Progenitor cell of endocrine pancreas (in vitro differentiated cells): ENCODE measurements at places on chromosomes 4 and X. TPM values are rescaled to one million over a fixed set of nuclear protein-coding genes. Genes with fewer than 3 reads are reported as not detected.
A peak's percentile ranks its signal among the peaks of the same experiment; 100 is the strongest.

GPR50 gene
- 0.29 and 0.64 TPM in 2 replicates for total RNA-seq

PABPC5 gene
- 2.6 and 3.0 TPM in 2 replicates for total RNA-seq

STATH gene
- not detected in 2 replicates for total RNA-seq

RPA4 gene
- total RNA-seq = 0.91 and 1.6 TPM in 2 replicates

MAGEA12 gene
- total RNA-seq = not detected in 2 replicates

MAGEA2B gene
- total RNA-seq = 1.4 TPM in 1 of 2 replicates, not detected in the other

CHST7 gene
- 0.80 and 1.1 TPM in 2 replicates for total RNA-seq

NAT8L gene
- total RNA-seq = 20.7 and 21.8 TPM in 2 replicates

RHOXF2 gene
- total RNA-seq = not detected in 2 replicates

CLTRN gene
- 2.1 and 2.5 TPM in 2 replicates for total RNA-seq

GRCh38 chr4:40292313-40292759, 42.8 kb upstream of the CHRNA9 start:
- DNase-seq = no peak

DNA sequence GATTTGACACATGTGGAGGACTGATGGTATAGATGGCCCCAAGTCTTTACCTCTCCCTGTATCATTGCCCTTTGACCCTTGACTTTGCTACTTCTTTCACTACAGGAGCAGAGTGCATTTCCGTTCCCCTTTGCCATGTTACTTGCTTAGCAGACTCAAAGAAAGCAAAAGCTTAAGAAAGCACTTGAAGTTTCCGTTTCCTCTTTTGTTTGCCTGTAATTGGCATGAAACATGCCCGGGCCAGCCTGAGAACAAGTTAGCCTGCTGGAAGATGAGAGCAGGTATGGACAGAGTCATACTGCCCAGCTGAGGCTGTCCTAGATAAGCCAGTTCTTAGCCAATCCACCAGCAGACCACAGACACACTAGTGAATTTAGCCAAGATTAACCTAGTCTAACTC, 206.0 kb downstream of the BCOR start:
- no peak for DNase-seq

DNA sequence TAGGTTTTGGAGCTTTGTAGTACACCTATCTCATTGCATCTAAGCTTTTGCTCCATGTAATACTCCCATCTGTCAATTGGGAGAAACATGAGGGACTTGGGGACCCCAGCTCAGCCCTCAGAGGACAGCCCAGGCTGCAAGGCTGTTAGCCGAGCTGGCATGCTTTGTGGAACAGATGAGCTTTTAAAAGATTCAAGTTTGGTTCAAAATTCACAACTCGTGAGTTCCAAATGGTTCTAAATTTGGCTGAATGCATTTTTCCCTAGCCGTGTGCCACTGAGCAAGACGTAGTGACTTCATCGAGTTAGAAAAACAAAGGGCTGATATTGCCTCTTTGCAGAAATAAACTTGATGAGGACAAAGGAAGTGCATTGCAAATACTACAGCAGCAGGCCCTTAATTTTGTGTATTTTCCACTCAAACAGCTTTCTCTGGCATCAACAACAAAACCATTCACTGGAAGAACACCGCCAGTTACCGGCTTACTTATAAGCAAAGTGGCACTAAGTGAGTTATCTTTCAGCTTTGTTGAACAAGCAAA, 165.0 kb upstream of the HS3ST1 start:
- DNase-seq = no peak

DNA sequence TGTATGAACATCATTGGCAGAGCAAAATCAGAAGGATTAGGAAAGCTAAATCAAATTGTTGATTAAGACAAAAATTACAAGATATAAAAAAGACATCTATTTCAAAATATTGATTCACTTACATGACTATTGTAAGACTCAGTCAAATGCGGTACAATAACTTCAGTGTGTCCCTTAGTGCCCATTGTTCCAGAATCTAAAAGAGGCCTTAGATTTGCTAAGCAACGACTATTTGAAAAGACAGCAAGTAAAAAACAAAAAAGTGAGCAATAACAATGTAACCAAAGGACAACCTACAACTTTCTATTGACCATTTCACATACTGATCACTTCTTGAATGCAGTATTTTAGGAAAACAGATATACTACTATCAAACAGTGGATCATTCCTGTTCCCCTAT, 65.6 kb downstream of the UBA6 start:
- DNase-seq = no peak

DNA sequence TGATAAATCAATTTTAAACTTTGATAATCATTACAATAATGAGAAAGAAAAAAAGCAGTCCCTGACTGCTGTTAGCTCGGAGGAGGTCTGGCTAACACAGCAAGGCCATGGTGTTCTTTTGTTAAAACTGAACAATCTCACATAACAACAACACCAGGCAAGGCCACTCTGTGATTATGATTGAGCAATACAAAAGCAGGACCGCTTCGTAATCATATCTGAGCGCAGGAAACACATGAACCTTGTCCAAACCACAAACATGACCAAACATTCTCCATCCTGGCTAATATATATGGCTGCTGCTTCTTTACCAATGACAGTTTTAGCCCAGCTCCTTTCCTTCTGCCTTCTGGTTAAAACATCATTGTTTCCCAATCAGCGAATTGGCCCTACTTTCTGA, 76.8 kb upstream of the DDX53 start:
- no peak for DNase-seq

GRCh38 chr4:175531405-175532091, 280.5 kb downstream of the GPM6A start:
- no peak for DNase-seq

GRCh38 chrX:130592204-130592603, 190.4 kb downstream of the RBMX2 start:
- no peak for DNase-seq

- DNase-seq = no peak
Measured at GRCh38 chr4:148275266-148275665, 166.9 kb downstream of the NR3C2 start.

GRCh38 chr4:1462009-1462767, 55.9 kb upstream of the NKX1-1 start:
- no peak for DNase-seq

- DNase-seq = peak; percentile 39
Measured at GRCh38 chr4:80266253-80266901, at the start of gene FGF5. FGF5 (plus strand) TSS chr4:80266664; CDS start chr4:80266825, 161 bp downstream.

DNA sequence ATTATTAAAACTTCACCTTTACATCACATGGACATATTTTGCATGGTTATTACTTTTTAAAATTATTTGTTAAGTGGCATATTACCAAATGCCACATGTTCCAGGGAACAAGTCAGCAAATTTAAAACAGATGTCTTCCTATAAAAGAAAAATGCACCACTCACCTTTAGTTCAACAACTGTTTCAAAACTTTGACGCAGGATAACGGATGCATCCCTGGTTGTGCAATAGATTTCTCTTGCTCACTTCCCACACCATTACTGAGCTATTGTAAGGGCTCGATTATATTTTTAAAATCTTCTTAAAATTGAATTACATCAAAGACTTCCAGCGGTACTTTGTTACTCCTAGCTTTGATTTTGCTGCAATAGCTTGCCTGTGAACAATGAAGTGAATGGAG, 93.0 kb upstream of the ARHGAP24 start:
- DNase-seq = no peak

- no peak for DNase-seq
Measured at GRCh38 chr4:187715466-187715865, 280.1 kb upstream of the ZFP42 start.

GRCh38 chr4:587671-588350, 11.7 kb upstream of the TMEM271 start:
- no peak for DNase-seq

DNA sequence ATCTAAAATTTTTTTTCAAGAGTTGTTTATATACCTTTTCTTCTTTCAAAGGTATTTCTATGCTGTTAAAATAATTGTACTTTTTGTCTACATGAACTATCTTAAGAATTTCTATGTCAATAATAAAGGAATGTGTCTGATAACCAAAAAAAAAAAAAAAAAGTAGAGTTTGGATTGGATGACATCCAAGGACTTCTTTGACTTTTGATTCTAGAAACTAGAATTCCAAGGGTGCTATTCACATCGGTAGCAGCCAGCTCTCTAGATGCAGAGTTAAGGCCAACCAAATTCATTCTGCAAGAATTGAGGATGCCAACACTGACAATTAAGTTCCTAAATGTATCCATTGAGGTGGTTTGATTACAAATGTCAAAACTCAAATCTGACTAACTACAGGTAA, 42.0 kb upstream of the PRKG2 start:
- DNase-seq = no peak

- DNase-seq = no peak
Measured at GRCh38 chr4:183563874-183564273, 59.0 kb downstream of the ING2 start.

GRCh38 chrX:40064055-40064597, 33.6 kb downstream of the BCOR start:
- DNase-seq = no peak

- no peak for DNase-seq
Measured at GRCh38 chr4:48756689-48757220, 23.3 kb downstream of the FRYL start.

GRCh38 chrX:19924285-19924684, 36.9 kb upstream of the SH3KBP1 start:
- DNase-seq = no peak

- DNase-seq = no peak
Measured at GRCh38 chr4:144733566-144733965, 87.6 kb downstream of the HHIP start.
